ENCODE measurements at places on chromosomes 12 and 14.

- DNase-seq = peak; percentile 38
These were observed 106.2 kb downstream of the TMEM30B start for GRCh38 chr14:61174987-61175386.

DNA sequence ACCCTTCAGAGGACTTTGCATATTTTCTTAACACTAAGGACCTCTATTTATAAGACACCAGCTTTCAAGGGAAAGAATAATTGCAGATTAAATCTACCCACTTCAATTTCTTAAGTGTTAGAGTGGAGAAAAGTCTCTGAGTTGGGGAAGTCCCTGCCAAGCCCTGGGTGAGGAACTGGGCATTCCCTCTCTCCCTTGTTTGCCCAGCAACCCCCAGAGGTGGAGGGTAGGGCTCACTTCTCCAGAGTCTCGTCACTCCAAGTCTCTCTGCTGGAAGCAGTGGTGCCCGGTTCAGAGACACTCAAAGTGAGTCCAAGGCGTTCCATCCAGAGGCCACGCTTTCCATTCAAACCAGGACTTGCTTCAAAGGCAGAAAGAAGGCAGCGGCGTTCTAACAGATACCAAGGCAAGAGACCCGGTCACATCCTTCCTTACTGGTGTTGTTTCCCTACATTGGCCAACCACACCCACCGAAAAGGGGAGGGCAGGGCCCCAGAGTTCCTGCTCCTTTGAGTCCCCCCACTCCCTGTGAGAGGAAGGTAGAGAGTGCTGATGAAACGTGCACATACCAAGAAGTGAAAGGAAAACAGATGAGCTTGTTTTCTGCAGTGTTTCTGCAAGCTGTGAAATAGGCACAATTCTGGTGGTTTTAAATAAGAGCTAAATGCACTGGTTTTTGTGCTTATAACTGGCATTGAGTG lies 6.1 kb upstream of the BDKRB2 start:
- DNase-seq = no peak

DNA sequence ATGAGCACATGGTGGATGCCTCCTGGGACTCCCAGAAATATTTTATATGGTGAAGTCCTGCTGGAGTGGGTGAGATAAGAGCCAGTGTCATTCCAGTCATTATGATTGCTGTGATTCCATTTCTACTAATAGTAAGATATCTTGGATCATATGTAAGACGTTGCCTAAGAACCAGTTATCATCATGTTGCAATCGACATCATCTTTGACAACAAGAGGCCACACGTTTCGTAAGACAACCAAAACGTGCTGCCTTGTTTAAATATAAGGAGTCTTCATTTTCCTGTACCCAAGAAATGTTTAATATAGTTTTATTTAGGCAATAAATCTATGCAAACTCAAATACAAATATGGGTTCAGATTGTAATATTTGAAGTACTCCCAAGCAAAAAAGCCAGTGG lies 58.4 kb downstream of the SPTSSA start:
- DNase-seq = no peak

DNA sequence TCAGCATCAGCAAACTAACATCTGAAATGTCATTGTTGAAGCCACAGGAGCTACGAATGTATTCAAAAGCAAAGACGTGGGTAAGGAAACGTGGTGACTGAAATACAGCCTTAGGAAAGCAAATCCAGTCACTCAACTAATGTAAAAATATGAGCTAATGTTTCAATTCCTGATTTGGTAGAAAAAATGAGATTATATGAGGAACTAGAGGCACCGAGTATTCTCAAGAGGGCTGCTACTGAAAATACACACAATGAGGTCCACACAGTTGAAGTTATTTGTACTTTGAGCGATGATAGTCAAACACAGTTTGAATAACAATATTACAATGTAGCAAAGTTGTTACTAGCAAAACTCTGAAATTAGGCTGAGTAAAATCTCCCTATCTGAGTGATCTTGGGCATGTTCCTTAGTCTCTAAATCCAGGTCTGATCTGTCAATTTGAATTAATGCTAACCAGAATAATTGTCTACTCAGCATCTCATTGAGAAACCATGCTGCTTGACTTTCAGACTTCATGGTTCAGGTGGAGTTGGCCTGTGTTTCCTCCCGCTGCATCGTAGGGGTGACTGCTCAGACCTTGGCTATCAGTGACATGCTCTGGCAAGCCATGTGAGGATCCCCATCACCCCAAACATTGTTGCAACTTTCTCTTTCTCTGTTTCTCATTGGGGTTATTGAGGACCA lies 467.1 kb upstream of the SOX5 start:
- no peak for DNase-seq

DNA sequence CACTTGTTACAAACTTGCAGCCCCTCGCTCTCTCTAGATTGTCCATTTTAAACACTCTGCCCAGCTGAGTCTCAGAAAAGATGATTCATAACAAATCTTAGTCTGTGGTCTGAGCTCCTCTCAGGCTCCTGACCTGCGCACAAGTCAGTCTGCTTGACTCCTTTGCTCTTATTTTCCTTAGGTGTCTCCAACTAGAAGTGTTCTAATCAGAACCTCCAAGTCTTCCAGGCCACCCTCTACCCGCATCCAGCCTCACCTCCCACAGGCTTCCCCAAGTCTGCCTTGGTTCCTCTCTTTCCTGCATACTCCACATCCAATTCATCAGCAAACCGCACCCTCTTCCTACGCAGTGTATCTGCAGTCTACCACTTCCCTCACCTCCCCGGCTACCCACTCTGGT lies 42.4 kb upstream of the BDKRB2 start:
- no peak for DNase-seq

DNA sequence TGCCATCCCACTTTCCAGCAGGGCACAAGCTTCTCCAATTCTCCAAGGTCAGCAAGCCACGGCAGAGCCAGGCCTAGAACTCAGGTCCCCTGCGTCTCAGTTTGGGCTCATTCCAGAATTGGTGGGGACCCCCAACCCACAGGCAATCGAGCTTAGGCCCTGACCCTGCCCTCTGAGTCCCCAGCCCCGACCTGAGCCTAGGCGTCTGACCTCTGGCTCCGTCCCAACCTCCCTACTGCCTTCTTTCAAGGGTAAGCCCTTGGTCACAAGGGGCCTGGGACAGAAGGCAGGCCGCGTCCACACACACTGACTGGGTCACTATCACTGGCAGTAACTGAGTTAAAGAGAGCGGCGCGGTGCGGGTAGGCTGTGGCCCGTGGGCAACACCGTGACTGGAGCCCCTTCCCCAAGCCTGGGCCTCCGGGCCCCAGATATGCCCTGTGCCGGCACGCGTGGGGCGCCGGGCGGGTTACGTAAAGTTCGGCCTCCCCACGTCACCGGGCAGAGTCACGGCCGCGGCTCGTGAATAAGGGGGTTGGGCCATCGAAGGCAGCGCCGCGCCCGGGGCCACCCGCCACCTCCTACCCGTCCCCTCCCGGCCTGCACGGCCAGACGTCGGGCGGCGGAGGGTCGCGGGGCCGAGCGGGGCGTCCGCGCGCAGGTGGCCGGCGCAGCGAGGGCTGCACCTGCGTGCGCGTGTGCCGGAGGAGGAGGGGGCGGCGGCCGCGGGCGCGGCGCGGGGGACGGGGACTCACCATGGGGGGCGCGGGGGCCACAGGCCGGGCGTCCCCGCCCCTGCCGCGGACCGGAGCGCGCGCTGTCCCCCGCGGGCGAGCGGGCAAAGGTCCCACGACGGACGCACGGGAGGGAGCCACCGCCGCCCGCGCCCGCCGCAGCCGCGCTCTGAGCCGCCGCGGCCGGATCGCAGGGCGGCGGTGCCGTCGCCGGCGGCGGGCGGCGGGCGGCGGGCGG lies 516 bp downstream of the ANKRD9 start:
- DNase-seq = peak; percentile 67

DNA sequence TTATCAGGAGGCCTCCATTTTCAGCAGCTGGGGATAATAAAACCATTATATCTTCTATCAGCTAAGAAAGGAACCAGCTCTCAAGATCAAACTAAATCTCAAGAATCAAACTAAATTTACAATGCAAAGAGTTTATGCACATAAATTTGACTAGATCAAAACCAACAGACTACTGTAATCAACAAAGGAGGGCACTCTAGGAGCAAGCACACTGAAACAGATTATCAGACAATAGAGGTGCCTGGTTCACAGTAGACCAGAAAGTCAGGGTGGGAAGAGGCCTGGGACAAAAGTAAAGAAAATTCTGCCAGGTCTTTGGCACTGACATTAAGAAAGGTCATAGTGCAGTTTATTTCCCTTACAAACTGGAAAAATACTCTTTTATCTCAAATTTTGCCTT lies 61.0 kb downstream of the HECTD4 start:
- DNase-seq = no peak

DNA sequence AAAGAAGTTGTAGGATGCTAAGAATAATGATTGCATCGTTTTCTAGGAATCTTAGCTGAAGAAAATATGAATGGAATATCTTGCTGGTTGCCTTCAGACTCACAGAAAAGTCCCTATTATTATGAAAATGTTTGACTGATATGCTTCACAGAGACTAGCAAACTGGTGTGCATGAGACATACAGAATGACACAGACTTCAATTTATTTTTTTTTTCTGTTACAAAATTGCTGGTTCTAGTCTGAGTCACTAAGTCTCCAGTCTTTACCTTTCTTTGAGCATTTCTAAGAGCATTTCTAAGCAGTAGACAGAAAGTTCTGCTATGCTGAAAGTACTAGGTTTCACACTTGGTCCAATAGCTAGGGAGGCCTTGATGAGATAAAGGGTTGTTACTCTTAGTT lies 377.6 kb upstream of the ATP2B1 start:
- DNase-seq = no peak

DNA sequence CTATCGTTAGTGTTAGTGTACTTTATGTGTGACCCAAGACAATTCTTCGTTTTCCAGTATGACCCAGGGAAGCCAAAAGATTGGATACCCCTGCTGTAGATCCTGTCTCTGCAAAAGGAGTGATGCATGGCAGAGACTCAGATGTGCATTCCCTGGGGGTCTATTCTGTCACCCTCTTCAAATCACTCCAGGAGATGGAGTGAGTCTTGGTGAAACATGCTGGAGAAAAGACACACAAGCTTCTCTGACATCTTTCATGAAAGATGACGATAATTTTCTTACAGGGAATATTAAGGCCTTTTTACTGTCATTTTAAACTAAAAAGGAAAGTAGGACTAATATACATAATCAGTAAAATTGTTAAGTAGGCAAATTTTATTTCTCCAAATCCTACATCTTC lies 437.9 kb upstream of the SOX5 start:
- DNase-seq = no peak

GRCh38 chr14:85960756-85961155 lies 430.8 kb downstream of the FLRT2 start:
- no peak for DNase-seq

GRCh38 chr14:72544615-72545387 lies 349.1 kb downstream of the DPF3 start:
- no peak for DNase-seq

- DNase-seq = no peak
These were observed 198.7 kb downstream of the DACT1 start for GRCh38 chr14:58836303-58836974.

DNA sequence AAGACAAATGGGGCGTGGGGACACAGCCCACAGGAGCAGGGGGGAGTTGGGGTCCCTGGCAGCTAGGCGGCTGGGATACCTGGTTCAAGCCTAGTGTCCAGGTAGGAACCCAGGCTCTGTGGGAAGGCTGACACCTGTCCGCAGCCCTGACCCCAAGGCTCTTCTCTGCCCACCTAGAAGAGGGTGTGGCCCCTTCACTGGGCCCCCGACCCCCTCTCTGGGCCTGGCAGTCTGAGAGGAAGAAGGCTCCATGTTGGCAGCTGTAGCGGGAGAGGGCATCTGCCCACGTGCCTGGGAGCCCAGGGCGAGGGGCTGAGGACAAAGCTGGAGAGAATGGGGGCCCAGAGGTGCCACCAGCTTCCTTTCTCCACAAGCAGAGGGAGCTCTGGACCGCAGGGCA lies 10.5 kb downstream of the CHGA start:
- no peak for DNase-seq

GRCh38 chr12:118900993-118901392 lies 80.3 kb upstream of the SRRM4 start:
- no peak for DNase-seq

- DNase-seq = no peak
These were observed 5.5 kb downstream of the CCDC92 start for GRCh38 chr12:123967121-123967586.

GRCh38 chr14:78157494-78158437 lies 12.4 kb upstream of the NRXN3 start:
- no peak for DNase-seq

- DNase-seq = no peak
These were observed 106.3 kb downstream of the RIN3 start for GRCh38 chr14:92619671-92620456.

DNA sequence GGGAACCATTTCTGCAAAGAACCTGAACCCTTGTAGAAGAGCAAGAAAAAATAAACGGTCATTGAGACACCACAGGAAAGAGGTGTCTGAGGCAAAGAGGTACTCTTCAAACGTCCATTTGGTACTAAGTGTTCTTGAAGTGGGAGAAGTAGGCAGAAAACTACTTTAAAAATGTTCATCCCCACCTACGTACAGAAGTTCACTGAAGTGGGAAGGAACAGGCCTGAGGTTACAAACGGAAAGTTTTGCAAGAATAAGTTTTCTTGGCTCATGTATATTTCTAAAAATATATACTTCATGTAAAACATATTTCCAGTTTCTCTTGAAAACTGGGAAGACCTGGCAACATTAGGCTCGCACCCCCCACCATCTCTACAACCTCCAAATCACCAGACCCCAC lies 61.2 kb downstream of the STXBP6 start:
- no peak for DNase-seq

- DNase-seq = no peak
These were observed 18.4 kb upstream of the FOS start for GRCh38 chr14:75260025-75260763.

DNA sequence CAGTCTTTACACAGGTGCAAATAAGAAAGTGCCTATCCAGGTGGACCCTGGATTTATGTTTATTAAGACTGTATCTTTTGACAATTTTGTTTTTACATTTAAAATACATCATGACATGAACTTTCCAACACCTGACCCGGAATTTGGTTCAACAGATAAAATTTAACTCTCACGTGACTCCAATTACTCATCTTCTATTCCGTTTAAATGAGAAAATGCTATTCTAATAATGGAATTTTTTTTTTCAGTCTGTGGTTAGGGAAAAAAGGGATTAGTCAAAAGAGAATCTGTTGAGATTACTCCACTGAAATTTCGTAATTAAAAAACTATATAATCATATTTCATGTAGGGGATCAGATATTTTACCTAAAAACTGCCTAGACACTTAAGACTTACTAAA lies 11.1 kb downstream of the VPS37B start:
- no peak for DNase-seq

DNA sequence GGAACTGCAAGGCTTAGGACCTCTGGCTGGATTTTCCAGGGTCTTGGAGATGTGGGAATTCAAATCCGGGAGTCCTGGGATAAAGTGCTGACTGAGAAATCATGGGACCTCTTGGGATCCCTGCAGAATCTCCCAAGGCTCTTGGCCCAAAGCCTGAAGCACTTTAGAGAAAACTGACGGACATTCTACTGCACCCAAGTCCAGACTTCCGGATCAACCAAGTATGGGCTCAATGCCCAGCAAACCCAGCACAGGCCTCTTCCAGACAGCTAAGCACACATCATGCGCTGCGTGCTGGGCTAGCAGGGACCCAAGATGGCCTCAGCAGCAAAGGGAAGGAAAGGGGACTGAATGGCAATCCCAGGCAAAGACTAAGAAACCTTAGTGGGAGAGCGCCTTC lies 85.0 kb downstream of the ACTN1 start:
- no peak for DNase-seq

GRCh38 chr14:91394105-91395081 lies 23.2 kb downstream of the CCDC88C start:
- no peak for DNase-seq

Data from AG08395 (cell line).